ENCODE measurements at places on chromosomes 1 and 21.

- no peak for DNase-seq
Measured at GRCh38 chr1:52426371-52426770, 22.0 kb downstream of the PRPF38A start.

GRCh38 chr1:177615251-177615650 is 354.6 kb downstream of the SEC16B start:
- no peak for DNase-seq

GRCh38 chr1:94235189-94236012 is 2.0 kb downstream of the ARHGAP29 start:
- no peak for DNase-seq

- DNase-seq: peak; percentile 15
Measured at GRCh38 chr21:25513810-25514209, 93.5 kb downstream of the MRPL39 start.

- DNase-seq: no peak
Measured at GRCh38 chr1:9495854-9496374, 43.4 kb upstream of the SLC25A33 start.

DNA sequence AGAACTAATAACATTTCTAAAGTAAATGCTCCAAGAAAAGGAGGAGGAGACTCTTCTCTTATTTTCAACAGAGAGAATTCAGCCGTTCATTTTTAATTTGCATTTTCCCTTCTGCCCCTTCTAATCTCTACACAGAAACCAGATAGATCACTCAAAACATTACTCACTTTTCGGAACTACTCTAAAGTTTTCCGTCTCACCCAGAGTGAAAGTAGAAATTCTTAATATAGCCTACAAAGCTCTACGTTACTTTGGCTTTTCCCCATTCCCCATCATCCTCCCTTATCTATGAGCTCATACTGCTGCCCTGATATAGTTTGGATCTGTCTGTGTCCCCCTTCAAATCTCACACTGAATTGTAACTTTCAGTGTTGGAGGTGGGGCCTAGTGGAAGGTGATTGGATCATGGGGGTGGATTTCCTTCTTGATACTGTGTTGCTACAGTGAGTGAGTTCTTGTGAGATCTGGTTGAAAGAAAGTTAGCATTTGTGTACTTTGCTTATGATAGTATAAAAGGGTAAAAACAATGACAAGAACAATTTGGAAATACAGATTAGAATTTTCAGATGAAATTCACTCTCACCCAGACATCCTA is 188.2 kb downstream of the AMY1C start:
- no peak for DNase-seq

DNA sequence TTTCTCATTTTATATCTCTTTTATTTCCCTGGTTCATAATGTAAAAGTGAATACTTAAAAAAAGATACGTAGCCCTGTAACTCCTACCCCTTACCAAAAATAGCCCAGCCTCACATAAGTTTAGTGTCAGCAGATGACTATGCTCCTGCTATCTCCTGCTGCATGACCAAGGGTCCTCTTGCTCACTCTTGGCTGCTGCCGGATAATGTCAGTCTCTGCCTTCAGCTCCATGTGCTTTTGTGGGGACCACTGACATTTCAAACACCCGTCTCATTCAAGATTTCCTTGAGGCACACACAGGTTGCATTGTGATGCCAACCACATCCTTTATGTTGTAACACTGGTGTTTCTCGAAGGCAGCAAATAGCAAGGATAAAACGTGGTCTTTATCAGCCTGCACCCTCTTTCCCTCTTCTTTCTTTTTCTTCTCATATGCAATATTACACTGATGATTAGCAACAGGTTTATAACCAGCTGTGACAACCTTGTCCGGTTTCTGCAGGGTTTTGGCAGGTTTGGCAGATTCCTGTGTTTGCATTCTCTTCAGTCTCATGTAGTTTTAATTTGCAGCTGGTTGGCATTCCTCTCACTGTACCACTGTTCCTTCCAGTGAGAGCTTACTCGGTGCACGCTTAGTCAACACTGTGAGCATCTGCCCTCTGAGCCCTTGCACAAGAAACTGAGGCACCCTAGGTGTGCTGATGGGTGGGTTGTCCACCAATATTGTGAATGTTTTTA is 62.2 kb downstream of the ZNF684 start:
- no peak for DNase-seq

- DNase-seq: no peak
Measured at GRCh38 chr1:40722622-40723021, 31.1 kb downstream of the NFYC start.

DNA sequence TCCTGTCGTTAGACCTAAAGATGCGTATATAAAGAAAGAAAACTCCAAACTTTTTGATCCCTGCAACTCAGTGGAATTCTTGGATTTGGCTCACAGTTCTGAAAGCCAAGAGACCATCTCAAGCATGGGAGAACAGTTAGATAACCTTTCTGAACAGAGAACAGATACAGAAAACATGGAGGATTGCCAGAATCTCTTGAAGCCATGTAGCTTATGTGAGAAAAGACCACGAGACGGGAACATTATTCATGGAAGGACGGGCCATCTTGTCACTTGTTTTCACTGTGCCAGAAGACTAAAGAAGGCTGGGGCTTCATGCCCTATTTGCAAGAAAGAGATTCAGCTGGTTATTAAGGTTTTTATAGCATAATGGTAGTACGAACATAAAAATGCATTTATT is 33.1 kb downstream of the MDM4 start:
- no peak for DNase-seq

DNA sequence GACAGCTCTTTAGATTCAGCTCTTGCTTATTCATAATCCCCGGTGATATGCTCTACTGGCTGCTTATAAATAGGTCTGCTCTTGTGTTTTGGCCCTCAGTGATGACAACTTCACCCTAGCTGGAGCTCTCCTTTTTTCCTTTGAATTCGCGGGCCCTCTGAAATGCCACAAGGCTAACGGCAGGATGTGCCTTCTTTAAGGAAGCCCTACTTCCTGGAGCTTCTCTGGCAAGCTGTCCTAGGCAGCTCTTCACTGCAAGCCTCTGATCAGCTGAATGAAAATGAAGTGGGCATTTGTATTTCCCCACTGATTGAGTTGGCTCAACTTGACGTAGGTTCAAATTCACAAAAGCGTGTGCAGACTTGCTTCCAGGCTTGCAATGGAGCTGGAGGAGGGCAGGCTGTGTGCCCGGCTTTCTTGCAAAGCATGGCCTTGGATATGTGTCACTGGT is 22.2 kb downstream of the SGIP1 start:
- no peak for DNase-seq

GRCh38 chr1:42146626-42147320 is 6.4 kb upstream of the GUCA2B start:
- DNase-seq: peak; percentile 59

GRCh38 chr1:236185687-236186086 is 43.3 kb downstream of the GPR137B start:
- DNase-seq: no peak

DNA sequence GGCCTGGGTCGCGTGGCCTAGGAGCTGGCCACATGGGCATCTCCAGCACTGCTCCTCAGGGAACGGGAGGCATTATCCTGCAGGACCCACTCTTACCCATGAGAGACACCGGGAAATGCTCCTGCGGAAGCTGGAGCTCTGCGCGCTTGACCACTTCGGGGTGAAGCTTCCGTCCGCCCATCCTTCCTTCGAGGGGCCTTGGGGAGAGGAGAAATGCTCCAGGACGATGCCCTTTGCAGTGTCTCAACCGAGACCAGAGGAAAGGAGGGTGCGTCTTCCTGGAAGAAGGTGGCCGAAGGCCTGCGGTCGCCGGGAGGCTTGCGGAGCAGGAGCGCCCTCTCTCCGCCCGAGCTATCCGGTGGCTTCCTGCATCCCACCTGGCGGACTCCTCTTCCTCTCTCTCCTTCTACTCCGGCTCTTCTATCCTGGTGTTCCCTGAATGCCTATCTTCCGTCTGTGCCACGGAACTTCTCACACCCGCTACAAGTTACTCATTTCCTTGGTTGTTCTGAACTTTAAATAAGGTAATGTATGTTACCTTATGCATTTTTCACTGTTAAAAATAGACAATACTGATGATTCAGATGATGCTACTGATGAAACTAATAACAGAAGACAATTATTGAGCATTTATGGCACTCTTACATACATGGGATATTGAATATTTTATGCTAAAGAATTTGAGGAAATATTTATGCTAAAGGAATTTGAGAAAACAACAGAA is 91.4 kb downstream of the PRKAB2 start:
- DNase-seq: no peak

All from stimulated activated CD4-positive, alpha-beta T cell treated with anti-CD3 and anti-CD28 coated beads, Interleukin-4, amount 100 ng/mL, for 4 hours (primary cell).